ENCODE measurements at places on chromosomes 12 and 14.
A peak's percentile ranks its signal among the peaks of the same experiment; 100 is the strongest.

DNA sequence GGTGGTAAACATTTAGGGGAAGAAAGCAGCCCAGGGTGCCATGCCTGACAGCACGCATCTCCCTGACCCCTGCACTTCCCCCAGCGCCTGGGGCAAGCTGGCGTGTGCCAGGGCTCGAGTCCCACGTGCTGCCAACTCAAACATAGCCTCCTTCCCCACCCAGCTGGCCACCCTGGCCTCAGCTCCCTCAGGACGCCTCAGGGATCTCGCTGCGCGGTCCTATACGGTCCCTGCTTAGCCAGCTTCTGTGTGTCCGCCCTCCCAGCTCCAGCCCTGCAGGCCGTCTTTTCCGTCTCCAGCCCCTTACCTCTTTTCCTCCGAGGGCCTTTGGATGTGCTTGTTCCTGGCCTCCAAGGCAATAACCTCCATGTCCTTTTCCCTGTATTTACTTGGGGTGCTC, 71.0 kb downstream of the TESC start:
- no peak for DNase-seq

- no peak for DNase-seq
Measured at GRCh38 chr12:112970391-112970790, 7.9 kb upstream of the OAS2 start.

DNA sequence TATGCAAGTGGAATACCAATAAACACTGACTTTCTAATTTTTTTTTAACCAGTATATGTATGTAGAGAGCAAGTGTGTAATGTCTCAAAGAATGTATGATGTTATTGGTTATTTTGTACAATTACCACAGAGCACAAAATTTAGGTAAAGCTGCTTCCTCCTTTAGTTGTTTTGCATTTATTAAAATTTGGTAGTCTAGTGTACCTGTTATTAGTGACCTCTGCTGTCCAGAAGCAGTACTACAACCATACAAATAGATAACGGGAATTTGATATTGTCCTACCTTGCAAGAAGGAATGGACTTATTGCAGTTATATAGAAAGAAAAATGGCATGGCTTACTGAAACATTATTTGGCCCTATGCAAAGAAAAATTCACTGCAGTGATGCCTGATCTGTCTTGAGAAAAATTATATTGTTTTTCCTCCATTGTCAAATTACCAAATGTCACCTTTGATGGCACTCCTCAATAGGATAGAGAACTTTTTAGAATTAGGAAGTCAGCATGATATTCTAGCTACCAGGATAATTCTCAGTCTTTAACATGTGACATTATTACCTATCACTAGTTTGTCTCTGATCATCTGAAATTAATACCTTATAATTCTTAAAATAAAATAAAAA, 153.9 kb upstream of the RMST start:
- DNase-seq: peak; percentile 25

- DNase-seq: no peak
Measured at GRCh38 chr14:105517096-105517495, 9.3 kb upstream of the TMEM121 start.

- no peak for DNase-seq
Measured at GRCh38 chr14:74649673-74650072, 37.6 kb upstream of the LTBP2 start.

- no peak for DNase-seq
Measured at GRCh38 chr14:67457782-67458181, 30.7 kb downstream of the TMEM229B start.

GRCh38 chr12:96121271-96121711, 72.9 kb upstream of the ELK3 start:
- DNase-seq: no peak

- DNase-seq: no peak
Measured at GRCh38 chr12:41950455-41950854, 194.2 kb downstream of the GXYLT1 start.

DNA sequence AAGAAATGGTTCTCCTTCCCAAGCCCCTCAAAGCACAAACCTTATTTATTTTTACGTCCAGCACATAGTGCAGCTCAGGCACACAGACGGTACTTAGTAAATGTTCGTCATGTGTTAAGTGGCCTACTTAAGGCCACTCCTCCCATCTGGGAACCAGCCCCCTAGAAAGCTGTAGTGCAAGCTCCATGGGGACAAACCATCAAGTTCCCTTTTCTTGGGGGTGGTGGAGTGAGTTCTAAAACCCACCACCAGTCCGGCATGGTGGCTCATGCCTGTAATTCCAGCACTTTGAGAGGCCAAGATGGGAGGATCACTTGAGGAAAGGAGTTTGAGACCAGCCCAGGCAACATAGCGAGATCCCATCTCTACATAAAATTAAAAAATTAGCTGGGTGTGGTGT, 49.4 kb downstream of the PITPNM2 start:
- DNase-seq: no peak

DNA sequence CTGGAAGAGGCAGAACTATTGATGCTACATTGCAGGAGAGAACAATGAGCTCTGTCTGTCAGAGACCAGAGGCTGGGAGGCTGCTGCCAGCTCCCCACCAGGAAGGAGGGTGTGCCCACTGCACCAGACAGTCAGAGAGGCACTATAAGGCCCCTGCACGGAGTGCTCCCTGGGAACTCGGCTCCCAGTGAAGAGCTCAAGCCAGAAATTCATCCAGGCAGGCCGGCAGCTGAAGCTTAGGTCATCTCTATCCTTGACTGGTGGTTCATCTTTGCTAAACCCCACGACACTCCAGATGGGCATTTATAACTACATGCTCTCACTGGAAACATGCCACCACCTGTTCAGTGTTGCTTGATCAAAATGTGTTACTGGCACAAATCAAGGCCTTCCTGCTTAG, 65.1 kb upstream of the GPATCH2L start:
- DNase-seq: no peak

GRCh38 chr14:91269076-91269991, 24.8 kb upstream of the GPR68 start:
- no peak for DNase-seq

DNA sequence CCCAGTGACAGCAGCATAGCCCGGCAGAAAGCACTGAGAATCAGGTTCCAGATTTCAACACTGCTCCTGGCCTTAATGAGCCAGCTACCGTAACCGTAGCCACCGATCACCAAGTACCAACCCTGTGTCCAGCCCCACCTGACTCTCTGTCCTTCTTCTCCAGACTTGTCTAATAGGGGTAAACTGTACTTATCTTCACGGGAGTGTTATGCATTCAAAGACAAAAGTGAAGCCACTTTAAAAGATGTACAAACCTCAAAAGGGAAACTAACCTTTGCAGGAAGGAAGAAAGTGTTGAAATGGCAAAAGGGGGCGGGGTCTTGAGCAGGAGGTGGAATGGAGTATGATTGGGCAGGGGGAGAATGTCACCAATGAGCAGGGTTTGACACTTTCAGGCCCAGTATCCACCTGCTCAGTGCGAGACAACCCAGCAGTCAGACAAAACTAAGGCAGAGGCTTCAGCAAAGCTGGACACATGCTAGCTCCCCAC, 226.1 kb downstream of the CHST11 start:
- DNase-seq: no peak

GRCh38 chr12:26275313-26276131, 80.1 kb downstream of the SSPN start:
- no peak for DNase-seq

DNA sequence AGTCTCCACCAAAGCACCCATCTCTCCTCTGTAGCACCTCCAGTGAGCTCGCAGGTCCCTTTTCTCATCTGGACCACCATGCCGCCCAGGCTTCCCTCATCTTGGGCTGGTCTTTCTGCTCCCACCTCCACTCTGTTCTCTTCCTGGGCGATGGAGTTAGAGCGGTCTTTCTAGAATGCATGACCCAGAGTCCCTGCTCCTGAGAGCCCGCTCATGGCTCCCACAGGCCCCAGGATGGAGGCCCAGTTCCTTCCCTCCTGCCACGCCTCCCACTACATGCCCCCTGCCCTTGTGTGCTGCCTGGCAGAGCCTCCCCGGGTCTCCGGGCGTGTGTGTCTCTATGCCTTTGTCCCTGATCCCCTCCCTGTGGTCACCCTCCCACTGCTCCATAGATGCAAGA, 100.7 kb upstream of the RTL1 start:
- DNase-seq: no peak

- DNase-seq: no peak
Measured at GRCh38 chr12:110165540-110166159, 41.5 kb downstream of the IFT81 start.

DNA sequence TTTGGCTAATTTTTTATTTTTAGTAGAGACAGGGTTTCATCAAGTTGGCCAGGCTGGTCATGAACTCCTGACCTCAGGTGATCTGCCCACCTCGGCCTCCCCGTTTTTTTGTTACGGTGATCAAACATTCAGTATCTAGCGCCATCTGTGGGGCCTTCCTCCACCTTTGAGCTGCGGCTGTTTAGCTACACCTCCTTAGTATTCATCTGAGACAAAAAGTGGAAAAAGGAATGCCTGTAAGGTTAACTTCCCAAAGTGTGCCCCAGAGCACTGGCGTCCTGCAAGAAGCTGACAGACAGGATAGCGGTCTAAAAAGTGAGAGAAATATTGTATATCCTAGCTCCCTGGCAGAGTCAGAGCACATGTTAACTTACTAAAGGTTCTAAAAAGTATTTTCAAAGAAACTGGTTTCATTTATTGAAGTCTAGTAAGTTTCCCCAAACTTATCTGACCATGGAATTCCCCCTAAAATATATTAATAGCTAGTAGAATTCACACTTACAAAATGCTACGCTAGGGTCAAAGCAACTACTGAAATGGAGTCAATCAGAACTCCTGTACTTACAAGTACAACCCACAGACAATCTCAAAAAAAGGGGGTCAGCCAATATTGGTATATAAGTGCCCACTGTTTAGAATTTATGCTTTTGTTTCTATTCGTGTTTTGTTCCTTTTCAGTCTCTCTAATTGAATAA, 59.1 kb downstream of the DUSP16 start:
- DNase-seq: no peak

DNA sequence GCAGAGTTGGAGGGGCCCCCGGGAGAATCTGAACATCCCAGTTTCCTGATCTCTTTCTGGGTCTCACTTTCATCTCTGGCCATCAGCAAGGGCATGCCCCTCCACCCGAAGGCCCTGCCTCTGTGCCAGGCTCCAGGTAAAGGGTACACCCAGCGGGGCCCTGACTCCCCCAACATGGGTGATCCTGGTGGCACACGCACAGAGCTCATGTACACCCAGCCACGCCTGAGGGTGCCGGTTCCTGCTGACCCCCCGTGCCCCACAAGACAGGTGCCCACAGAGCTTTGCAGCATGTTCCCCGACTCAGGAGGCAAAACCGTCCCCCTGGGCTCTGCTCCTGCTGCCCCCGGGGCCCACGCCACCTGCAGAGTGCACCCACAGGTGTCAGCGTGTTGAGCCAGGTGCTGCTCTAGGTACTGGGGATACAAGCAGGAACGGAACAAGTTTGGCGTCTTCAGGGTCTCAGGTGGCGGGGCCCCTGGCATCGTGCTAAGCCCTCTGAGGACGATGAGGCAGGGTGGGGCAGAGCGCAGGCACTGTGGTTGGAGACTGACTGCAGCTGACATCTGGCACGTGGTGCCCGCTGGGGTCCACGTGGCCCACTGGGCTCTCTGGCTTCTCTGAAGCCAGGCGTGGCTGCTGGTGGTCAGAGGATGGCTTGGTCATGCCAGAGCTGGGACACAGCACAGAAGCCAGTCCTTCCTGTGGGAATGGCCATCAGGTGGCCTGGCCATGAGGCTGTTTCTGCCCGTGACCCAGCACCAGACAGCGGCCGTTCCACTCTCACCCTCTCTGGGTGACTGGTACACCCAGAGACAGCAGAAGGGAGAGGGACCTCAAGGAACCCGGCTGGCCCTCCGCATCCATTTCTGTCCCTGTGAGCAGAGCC, 13.8 kb downstream of the BAG5 start:
- DNase-seq: no peak

DNA sequence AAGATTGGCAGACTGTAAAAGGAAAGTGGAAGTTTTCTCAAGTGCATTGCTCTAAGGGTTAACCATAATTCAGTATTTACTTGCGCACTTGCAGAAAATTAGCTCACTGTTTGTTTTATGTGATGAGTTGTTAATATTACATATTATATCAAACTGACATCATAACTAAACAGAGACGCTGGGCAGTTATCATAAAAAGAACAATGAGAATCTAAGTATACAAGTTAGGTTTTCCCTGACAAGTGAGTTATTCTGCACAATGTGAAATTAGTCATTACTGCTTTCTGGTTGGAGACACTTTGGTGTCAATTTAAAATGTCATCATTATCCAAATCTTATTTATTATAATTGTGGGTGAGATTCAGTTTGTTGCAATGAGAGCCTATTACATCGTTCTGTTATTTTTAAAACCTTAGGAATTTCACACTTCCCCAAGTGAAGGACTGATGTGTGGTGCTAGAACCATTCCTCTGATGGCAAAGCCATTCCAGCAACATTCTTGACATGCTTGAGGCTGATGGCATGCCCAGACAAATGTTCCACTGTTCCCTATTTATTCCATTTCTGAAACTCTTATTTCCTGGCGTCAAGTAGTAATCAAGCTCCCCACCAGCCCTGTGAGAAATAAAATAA, 90.1 kb upstream of the FLRT2 start:
- DNase-seq: no peak

GRCh38 chr12:14803830-14804160, 325 bp downstream of the C12orf60 start:
- no peak for DNase-seq
